ENCODE measurements at places on chromosomes 6 and 20. TPM values are rescaled to one million over a fixed set of nuclear protein-coding genes. Genes with fewer than 3 reads are reported as not detected.

DNA sequence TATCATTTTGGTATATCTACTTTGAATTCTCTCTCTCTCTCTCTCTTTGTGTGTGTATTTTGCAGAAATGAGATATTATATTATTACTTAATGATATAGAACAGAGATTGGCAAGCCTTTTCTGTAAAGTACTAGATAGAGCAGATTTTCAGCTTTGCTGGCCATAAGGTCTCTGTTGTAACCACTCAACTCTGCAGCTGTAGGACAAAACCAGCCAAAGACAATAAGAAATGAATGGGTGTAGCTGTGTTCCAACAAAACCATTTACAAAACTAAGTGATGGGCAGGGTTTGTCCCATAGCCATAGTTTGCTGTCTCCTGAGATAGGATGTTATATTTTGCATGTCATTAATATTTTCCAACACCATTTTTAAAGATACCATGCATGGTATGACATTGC lies 91.2 kb upstream of the TSHZ2 start:
- DNase-seq = no peak

Gene CHMP4B
- total RNA-seq = 48.2 TPM

DNA sequence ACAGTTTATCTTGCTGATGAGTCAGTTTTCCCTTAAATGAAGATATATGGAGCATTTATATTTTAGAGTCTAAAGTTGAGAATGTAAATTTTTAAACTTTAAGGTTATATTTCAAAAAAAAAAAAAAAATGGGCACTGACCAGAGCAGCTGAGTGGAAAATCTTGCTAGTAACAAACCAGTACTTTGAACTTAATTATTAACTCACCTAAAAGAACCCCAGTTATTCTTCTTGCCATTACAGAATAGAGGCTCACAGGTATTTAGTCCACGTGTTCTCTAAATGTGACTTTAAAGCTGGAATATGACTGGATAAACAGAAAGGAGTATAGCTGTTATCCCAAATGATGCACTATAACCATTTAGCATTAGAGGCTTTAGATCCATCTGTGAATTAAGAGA lies 178.4 kb downstream of the COL9A1 start:
- no peak for DNase-seq

Gene HRH3
- not detected for total RNA-seq

Gene SLC17A2
- not detected for total RNA-seq

- DNase-seq = peak; percentile 78
These were observed 2.0 kb downstream of the TBX18 start for GRCh38 chr6:84762220-84763002.

Gene TMC2
- total RNA-seq = not detected

DNA sequence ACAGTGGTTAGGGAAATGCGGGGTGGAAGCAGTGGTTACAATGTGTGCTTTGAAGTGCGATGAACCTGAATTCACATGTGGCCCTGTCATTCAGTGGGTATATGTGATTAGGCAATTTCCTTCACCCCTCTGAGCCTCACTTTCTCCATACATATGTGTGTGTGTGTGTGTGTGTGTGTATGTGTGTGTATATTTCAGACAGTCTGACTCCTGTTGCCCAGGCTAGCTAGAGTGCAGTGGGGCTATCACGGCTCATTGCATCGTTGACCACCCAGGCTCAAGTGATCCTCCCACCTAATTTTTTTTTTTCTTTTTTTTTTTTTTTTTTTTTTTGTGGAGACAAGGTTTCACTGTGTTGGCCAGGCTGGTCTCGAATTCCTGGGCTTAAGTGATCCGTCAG lies 6.3 kb downstream of the PPP1R14C start:
- DNase-seq = no peak
